GM19239 (cell line): ENCODE measurements at places on chromosomes 6 and 20.

- no peak for DNase-seq
Measured at GRCh38 chr6:107959392-107959791, 1.4 kb upstream of the SEC63 start.

GRCh38 chr6:106145741-106146227, 59.6 kb downstream of the PRDM1 start:
- no peak for DNase-seq

GRCh38 chr20:64044484-64045247, 4.8 kb downstream of the SOX18 start:
- DNase-seq: no peak

GRCh38 chr20:50670126-50670862, 21.0 kb downstream of the RIPOR3 start:
- DNase-seq: no peak

- DNase-seq: peak; percentile 60
Measured at GRCh38 chr20:32972181-32973076, 31.8 kb downstream of the SUN5 start.

DNA sequence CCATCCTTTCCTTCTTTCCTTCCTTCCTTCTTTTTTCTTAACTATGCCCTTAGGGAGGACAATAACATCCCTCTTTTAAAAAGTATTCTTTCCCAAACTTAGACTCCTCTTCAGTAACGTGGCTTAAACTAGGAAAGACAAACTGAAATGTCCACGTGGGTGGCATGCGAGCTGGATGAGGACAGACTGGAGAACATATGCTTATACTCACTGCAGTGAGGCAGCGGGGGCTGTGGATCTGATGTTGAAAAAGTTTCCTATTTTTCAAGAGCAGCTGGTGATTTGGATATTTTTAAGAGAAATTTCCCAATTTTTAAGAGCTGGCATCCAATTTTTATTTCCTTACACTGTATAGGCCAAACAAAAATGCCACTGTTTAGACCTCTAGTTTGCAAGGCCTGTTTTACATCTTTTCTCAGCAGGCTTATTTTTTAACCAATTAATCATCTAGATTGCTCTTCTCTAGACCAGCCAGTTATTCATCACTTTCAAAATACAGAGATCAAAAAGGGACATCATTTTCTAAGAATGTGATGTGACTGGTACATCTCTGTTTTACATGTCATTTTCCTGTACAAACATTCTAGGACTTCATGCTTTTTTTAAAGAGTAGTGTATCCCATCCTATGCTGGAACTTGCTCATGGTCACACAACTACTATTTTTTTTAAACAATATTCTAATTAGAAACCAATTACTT, 226.5 kb downstream of the BTBD9 start:
- DNase-seq: no peak

- DNase-seq: no peak
Measured at GRCh38 chr6:45717715-45718114, 297.9 kb downstream of the CLIC5 start.

GRCh38 chr6:131998255-131998982, 47.2 kb upstream of the CCN2 start:
- DNase-seq: no peak

DNA sequence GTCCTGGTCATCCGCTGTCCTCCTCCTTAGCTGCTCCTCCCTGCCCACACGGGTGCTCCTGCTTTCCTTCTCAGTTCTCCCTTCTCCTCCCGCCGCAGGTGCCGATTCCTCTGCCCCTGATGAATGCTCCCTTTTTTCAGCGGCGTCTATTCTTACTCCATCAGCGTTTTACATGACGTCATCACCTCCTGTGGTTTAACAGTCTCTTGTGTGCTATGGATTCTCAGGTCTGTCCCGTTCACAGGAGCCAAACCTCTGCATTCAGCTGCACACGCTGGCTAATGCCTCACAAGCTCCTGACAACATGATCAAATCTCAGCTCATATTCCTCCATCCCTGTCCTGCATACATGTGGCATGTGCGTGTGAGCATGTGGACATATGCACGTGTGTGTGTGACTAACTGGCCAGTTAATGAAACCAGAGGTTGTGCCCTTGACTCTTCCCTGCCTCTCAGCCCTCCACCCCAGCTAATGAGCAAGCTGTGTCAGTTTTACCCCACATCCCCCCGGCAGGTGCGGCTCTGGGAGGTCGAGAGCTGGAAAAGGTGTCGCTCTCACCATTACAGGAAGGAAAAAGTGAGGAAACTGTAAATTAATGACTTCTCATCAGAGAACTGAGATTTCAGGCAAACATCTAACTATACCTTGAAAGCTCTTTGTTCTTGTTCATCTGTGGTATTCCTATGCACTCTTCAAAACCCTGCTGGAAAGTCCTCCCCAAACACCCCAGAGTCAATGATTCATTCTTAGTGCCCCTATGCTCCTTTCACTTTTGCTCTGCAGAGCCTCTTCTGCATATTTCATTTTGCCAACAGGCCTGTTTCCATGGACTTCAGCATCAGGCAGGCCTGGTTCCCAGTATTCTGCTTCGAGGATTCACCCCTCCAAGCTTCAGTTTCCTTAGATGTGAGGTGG, 163.1 kb downstream of the TTLL2 start:
- no peak for DNase-seq

- DNase-seq: no peak
Measured at GRCh38 chr20:10864076-10864672, 190.4 kb upstream of the JAG1 start.

GRCh38 chr20:13671916-13672378, 33.2 kb upstream of the TASP1 start:
- DNase-seq: no peak

DNA sequence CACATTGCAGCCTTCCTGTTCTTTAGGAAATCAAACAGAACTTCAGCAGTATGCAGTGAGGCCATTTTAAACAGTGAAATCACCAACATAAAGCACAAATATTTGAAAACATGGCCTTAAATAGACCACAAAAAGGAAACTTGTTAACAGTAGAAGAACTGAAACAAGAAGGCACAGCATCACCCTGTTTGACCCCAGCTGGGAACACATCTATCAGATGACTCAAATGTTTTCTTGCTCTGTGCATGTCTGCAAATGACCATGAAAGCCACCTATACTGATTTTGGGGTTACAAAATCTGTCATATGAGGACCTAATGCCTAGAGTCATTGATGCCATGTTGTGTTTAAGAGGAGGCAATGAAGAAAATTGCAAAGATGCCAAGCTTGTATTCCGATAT, 123.8 kb upstream of the ADGRF1 start:
- no peak for DNase-seq

GRCh38 chr6:34986845-34987246, 97.8 kb downstream of the ANKS1A start:
- DNase-seq: peak; percentile 50

DNA sequence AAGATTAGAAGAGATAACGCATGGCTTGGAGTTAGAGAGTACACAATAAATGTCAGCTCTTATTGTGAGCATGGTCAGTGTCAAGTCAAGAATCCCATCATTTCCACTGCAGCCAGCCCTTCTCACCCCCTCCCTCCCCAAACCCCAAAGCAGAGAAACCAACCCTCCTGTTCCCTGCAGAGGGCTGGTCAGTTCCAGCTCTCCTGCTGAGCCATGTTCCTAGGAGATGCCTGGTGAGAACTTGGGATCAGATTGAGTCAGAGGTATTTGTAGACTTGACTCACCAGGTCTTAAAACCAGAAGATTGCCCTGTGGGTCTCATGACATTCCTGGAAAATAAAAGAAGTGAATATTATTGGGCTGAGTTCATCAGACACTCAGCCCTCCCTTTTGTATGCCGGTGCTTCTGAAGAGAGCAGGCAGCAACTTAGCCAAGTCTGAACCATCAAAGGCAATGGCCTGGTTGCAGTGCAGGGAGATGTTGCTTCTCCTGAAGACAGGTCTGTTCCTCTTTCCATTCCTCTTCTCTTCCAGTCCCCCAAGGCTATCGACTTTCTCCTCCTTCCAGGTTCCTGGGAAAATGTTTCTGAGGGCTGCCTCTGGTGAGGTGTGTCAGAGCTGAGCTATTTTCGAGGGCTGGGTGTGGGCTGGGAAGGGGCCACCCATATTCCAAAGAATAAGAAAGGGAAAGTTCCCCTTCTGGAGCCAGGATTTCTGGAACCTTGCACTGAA, 278.2 kb upstream of the SUPT3H start:
- DNase-seq: no peak

DNA sequence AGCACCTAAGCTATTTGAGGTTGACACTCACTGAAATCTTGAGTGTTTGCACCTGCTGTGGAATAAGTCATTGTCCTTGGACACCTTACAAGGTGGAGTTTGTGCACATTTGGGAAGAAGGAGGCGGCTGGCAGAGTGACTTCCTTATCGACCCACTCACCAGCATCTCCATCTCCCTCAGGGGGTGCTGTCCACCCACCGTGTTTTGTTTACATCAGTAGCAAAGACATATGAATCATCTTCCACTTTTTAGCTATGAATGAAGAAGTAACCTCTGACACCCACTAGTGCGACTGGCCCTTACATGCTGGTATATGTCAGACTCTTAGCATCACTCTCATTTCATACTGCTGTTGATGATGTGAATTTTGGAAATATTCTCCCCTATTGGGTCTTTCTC, 119.5 kb upstream of the SGK1 start:
- no peak for DNase-seq

- DNase-seq: no peak
Measured at GRCh38 chr6:44966449-44967092, 361.6 kb upstream of the RUNX2 start.

DNA sequence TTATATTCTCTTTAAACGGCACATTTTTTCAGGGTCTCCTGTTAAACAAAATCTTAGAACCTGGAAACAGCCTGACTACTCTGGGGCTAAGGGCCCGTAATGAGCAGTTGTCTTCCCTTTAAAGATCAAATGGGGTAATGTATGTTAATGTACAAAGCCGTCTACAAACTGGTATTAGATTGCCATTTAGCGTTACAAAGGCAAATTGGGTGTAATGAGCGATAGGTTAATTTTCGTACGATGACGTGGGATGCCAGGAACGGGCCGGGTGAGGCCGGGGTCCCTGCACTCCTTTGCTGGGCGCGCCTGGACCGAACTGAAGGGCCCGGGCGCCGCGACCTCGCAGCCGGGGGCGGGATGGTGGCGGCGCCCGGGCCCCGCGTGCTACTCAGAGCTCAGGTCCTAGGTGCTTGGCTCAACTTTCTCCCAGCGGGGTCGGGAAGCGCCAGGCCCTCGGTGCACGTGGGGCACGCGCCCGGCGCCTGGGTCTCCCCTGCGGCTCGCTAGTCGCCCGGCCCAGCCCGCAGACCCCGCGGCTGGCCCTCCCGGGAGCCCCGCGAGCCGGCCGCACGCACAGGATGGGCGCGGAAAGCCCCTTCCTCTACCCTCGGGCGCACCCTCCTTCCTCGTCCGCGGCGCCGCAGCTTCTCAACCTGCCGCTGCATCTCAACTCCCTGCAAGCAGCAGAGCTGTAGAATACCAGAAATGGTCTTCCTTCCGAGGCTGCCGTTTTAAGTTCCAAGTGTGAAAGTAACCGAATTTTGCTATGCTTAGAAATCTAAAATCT, 5.9 kb downstream of the NKX2-4 start:
- no peak for DNase-seq

DNA sequence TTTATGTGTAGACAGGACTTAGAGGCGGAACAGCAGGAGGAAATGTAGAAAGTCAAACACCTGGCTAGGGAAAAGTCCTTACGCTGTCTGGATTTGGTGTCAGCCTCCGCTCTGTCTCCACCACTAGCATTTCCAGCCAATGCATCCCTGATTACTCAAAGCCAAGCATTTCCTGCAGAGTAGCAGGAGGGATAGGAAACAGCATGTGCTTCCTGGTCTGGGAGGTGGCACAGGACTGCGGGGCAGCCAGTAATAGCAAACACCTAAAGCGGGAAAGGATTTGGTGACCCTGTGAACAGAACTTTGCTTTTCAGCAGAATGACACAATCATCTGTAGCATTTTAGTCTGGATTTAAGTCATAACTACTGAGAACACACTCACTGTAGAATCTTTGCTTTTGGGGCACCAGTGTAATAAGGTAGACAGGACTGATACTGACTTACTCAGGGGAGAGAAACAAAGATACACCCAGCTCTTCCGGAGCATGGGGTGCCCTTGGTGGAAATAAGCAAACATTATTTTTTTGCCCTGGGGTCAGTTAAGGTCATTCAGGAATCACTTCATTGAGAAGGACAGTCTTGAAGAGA, 133.3 kb upstream of the AHI1 start:
- no peak for DNase-seq

DNA sequence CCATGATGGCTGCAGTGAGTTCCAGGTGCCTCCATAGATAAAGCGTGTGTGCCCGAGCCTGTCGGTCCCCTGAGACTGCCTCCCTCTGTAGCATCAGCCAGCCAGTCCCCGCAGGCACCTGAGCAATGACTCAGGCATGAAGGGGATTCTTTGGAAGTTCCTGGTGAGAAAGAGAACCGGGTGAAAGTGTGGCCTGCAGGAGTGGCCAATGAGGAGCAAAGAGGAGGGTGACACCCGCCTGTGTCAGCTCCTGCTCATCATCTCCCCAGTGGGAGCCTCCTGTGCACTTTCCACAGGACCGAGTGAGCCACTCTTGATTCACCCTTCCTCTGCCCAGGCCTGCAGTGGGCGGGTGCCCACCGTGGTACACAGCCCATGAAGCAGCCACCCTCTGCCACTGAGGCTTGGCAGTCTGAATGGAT, 71.2 kb upstream of the PTPN1 start:
- DNase-seq: no peak

GRCh38 chr6:100880149-100880852, 828 bp downstream of the ASCC3 start:
- DNase-seq: no peak

DNA sequence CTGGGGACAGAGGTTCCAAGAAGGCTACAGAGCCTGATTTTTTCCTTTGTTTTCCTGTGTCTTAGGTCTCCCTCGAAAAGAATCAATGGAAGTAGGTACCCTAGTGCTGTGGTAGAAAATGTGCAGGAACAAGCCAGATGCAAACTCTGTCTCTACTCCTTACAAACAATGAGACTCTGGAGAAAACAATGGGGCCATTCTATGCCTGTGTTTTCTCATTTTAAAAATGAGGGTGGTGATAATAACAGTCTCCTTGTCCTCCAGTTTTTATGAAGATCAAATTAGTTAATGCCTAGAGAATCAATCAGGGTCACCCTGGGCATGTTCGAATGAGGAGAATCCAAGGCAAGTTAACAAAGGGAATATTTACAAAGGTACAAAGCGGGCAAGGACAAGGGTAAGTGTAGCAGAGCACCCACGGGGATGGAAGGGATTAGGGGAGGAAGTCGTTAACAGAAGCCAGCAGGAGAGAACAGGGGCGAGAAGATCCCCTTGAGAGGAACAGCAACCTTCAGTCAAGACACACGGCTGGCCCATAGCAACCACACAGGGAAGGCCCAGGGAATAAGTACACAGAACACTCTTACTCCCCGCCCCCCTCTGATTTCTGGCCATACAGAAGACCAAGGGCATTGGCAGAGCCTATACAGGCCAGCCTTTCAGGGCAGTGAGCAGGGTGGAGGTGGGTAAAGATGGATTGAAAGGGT, 342.8 kb downstream of the PTPRT start:
- no peak for DNase-seq
